GM23338 (cell line): ENCODE measurements at places on chromosomes 3 and 15. TPM values are rescaled to one million over a fixed set of nuclear protein-coding genes. Genes with fewer than 3 reads are reported as not detected.

- no peak for DNase-seq
- H3K4me3 ChIP-seq, result no peak overlapping the region
- no peaks in the 10 kb centered on the region for H3K36me3 ChIP-seq
- peaks cover 9% of the 10 kb centered on the region; the same call in 1 of the 2 replicates for H3K27me3 ChIP-seq
- peaks cover 38% of the 10 kb centered on the region for H3K4me1 ChIP-seq
Measured at GRCh38 chr3:64213224-64213878, 11.9 kb downstream of the PRICKLE2 start.

DNA sequence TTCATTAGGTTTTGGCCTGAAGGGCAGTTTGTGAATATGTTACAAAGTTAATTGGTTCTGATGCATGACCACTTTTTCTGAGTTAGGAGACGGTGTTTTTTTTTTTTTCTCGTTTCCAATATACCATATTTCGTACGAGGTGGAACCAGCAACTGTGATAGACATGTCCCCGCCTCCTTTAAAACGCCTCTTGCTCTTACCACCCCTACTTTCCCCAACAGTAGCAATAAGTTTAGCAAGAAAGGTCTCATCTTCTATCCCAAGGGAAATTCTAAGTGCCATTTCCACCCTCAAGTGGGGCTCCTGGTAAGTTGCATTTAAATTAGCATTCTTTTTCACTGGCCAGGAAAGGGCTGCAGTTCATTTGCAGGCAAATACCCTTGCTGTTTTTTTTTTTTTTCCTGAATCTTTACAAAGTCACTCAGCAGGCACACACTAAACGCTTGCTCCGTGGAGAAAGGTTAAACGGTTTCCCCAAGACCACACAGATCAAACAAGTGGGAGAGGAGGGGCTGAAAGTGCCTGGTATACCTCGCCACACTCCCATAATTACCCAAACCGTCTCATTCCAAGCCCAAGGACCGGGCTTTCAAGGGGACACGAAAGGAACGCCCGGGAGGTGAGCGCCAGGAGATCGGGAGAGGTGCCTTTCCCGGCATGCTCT lies 39.5 kb upstream of the MGA start:
- H3K4me1 ChIP-seq, result no peaks in the 10 kb centered on the region
- H3K36me3 ChIP-seq, result no peaks in the 10 kb centered on the region
- peak; percentile 43 for DNase-seq
- H3K27me3 ChIP-seq, result peaks cover 20% of the 10 kb centered on the region

DNA sequence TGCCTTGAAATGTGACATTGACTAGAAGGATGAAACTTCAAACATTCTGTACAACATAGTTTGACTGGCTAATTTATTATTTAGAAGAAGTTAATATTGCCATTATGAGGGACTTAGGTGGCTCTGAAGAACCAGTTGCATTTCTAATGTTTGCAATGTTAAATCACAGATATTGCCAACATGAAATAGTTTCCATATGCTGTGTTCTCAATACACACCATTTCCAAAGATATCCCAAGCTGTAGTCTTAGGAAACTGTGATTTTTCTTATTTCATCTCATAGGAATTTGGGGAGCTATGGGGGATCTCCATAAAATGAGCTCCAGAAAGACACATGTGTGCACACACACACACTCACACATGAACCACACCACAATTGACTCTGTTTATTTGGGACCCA lies 36.3 kb downstream of the ALG1L2 start:
- no peaks in the 10 kb centered on the region for H3K4me1 ChIP-seq
- no peak overlapping the region for H3K4me3 ChIP-seq
- H3K36me3 ChIP-seq, result no peaks in the 10 kb centered on the region
- H3K27ac ChIP-seq, result no peak overlapping the region
- no peak for DNase-seq

GRCh38 chr3:66836363-66837152 lies 161.5 kb upstream of the KBTBD8 start:
- DNase-seq, result peak; percentile 28
- H3K27me3 ChIP-seq, result no peaks in the 10 kb centered on the region
- H3K36me3 ChIP-seq, result no peaks in the 10 kb centered on the region
- H3K27ac ChIP-seq, result no peak overlapping the region
- H3K4me1 ChIP-seq, result no peaks in the 10 kb centered on the region

- peaks cover 10% of the 10 kb centered on the region for H3K4me1 ChIP-seq
- peaks cover 14% of the 10 kb centered on the region for H3K36me3 ChIP-seq
- DNase-seq, result no peak
Measured at GRCh38 chr3:52707585-52707984, 1.7 kb downstream of the SPCS1 start.

GRCh38 chr3:14169871-14170270 lies 8.5 kb downstream of the XPC start:
- H3K27me3 ChIP-seq, result no peaks in the 10 kb centered on the region
- H3K4me1 ChIP-seq, result no peaks in the 10 kb centered on the region
- no peak overlapping the region for H3K27ac ChIP-seq
- peaks cover 42% of the 10 kb centered on the region for H3K36me3 ChIP-seq

- no peaks in the 10 kb centered on the region for H3K4me1 ChIP-seq
- no peak overlapping the region for H3K27ac ChIP-seq
- DNase-seq, result peak; percentile 70
- H3K27me3 ChIP-seq, result no peaks in the 10 kb centered on the region
Measured at GRCh38 chr3:151969026-151969642, 95.7 kb downstream of the SUCNR1 start.

DNA sequence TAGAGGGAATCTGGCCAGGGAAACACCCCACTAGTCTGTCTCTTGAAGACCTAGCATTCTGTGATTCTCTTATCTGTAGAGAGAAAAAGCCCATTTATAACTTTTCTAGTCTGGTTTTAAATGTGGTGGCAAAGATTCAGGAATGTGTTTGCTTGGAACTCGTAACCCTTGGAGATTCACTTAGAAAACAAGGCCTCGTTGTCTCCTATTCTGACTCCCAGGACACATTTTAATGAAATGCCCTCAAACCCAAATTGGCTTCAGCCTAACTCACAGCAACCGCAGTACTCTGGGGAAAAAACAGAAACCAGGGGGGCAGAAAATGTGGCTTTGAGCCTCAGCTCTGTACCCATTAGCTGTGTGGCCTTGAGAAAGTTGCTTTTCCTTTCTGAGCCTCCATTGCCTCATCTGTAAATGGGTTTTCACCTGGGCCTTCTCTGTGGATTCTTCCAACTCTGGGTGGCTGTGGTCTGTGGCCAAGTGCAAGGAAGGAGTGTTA lies 36.5 kb downstream of the RPLP1 start:
- H3K36me3 ChIP-seq, result no peaks in the 10 kb centered on the region
- DNase-seq, result no peak
- H3K27me3 ChIP-seq, result no peaks in the 10 kb centered on the region
- no peak overlapping the region for H3K27ac ChIP-seq
- H3K4me1 ChIP-seq, result no peaks in the 10 kb centered on the region
- H3K4me3 ChIP-seq, result no peak overlapping the region

- DNase-seq, result no peak
- no peak overlapping the region for H3K4me3 ChIP-seq
- H3K27me3 ChIP-seq, result no peaks in the 10 kb centered on the region
- no peaks in the 10 kb centered on the region for H3K36me3 ChIP-seq
- H3K4me1 ChIP-seq, result peaks cover 13% of the 10 kb centered on the region
- no peak overlapping the region for H3K27ac ChIP-seq
Measured at GRCh38 chr3:29456901-29457300, 176.0 kb downstream of the RBMS3 start.

DNA sequence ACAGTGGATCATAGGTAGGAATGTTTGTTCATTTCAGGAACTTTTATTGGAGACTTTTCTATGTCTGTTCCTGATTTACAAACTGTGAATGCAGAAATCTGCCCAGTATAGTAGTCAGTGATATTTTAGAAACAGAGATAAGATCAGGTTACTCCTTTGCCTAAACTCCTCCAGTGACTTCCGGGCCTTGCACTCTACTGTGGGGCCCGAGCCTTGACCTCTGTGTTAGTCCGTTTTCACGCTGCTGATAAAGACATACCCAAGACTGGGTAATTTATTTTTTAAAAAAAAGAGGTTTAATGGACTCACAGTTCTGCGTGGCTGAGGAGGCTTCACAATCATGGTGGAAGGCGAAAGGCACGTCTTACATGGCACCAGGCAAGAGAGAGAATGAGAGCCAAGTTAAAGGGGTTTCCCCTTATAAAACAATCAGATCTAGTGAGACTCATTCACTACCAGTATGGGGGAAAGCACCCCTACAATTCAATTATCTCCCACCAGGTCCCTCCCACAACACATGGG lies 127.1 kb downstream of the DNAJB8 start:
- no peak overlapping the region for H3K27ac ChIP-seq
- no peaks in the 10 kb centered on the region for H3K36me3 ChIP-seq
- no peaks in the 10 kb centered on the region for H3K4me1 ChIP-seq
- H3K4me3 ChIP-seq, result no peak overlapping the region
- DNase-seq, result no peak
- no peaks in the 10 kb centered on the region for H3K27me3 ChIP-seq

The ANKUB1 gene
- total RNA-seq, result not detected in 2 replicates

GRCh38 chr3:151169262-151169947 lies 33.6 kb downstream of the GPR171 start:
- no peak overlapping the region for H3K4me3 ChIP-seq
- H3K27me3 ChIP-seq, result no peaks in the 10 kb centered on the region
- DNase-seq, result no peak
- H3K27ac ChIP-seq, result no peak overlapping the region

GRCh38 chr3:102089904-102090720 lies 240.8 kb downstream of the NFKBIZ start:
- no peaks in the 10 kb centered on the region for H3K36me3 ChIP-seq
- no peaks in the 10 kb centered on the region for H3K27me3 ChIP-seq
- no peak for DNase-seq
- no peaks in the 10 kb centered on the region for H3K4me1 ChIP-seq
- H3K4me3 ChIP-seq, result no peak overlapping the region

GRCh38 chr3:146550743-146551510 lies 6.5 kb upstream of the PLSCR1 start:
- H3K4me1 ChIP-seq, result peaks cover 26% of the 10 kb centered on the region
- no peak for DNase-seq
- no peaks in the 10 kb centered on the region for H3K27me3 ChIP-seq
- H3K27ac ChIP-seq, result no peak overlapping the region

DNA sequence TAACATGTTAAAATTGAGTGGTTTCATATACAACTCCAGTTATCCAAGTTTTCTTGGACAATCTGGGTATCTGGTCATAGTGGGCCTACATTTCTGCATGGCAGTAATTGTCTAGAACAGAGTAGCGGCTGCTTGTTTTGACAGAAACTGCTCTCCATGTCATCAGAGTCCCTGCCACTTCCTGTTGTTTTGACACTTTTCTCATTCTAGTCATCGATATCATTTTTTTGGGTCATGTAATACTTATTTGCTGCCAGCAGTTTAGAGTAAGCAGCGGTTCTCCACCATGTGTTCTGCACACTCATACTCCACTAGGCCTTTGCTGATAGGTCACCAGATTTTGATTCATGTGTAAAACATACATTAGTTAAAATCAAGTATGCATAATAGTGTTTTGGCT lies 81.5 kb downstream of the SLC25A26 start:
- H3K4me1 ChIP-seq, result no peaks in the 10 kb centered on the region
- H3K27me3 ChIP-seq, result no peaks in the 10 kb centered on the region
- DNase-seq, result no peak
- H3K36me3 ChIP-seq, result no peaks in the 10 kb centered on the region
- no peak overlapping the region for H3K27ac ChIP-seq
- H3K4me3 ChIP-seq, result no peak overlapping the region

GRCh38 chr3:171749124-171749523 lies 61.2 kb downstream of the PLD1 start:
- H3K4me1 ChIP-seq, result peaks cover 14% of the 10 kb centered on the region; the same call in 1 of the 2 replicates
- DNase-seq, result no peak
- H3K27me3 ChIP-seq, result no peaks in the 10 kb centered on the region
- no peak overlapping the region for H3K4me3 ChIP-seq
- H3K27ac ChIP-seq, result no peak overlapping the region

The CPLX3 gene
- total RNA-seq, result 0.62 and 0.66 TPM in 2 replicates

The IMPG2 gene
- total RNA-seq, result not detected in 2 replicates

The TJP1 gene
- total RNA-seq, result 108 and 116 TPM in 2 replicates

The CLDN1 gene
- total RNA-seq, result 4.2 and 4.6 TPM in 2 replicates

GRCh38 chr15:34373951-34374350 lies 7.0 kb upstream of the LPCAT4 start:
- no peak overlapping the region for H3K27ac ChIP-seq
- no peak for DNase-seq
- no peaks in the 10 kb centered on the region for H3K4me1 ChIP-seq

The ZBTB47 gene
- 2.8 and 2.9 TPM in 2 replicates for total RNA-seq

GRCh38 chr3:120839120-120839519 lies 68.9 kb upstream of the STXBP5L start:
- no peaks in the 10 kb centered on the region for H3K36me3 ChIP-seq
- H3K27me3 ChIP-seq, result no peaks in the 10 kb centered on the region
- peaks cover 13% of the 10 kb centered on the region for H3K4me1 ChIP-seq
- H3K4me3 ChIP-seq, result no peak overlapping the region
- DNase-seq, result no peak

GRCh38 chr3:12336099-12336498 lies 47.2 kb downstream of the PPARG start:
- H3K27me3 ChIP-seq, result no peaks in the 10 kb centered on the region
- DNase-seq, result no peak
- H3K27ac ChIP-seq, result no peak overlapping the region
- H3K36me3 ChIP-seq, result no peaks in the 10 kb centered on the region
- H3K4me1 ChIP-seq, result no peaks in the 10 kb centered on the region; the same call in 1 of the 2 replicates
- H3K4me3 ChIP-seq, result no peak overlapping the region

DNA sequence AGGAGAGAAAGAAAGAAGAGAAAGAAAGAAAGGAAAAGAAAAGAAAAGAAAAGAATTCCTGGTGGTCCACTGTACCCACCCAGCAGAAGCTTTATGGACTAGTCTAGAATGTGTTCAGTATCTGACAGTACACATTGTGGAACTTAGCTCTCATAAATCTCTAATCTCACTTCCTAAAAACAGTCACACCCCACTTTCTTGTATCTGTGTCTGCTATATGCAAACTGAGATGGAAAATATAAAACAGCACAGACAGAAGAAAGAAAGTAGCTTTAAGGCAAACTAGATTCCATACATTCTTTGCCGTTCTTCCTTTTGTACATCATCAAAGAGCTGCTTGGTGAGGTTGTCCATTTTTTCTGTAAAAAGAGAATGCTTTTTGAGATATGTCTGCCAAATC lies 41.1 kb upstream of the GNB5 start:
- no peak overlapping the region for H3K4me3 ChIP-seq
- H3K27me3 ChIP-seq, result no peaks in the 10 kb centered on the region
- no peak for DNase-seq
- peaks cover 21% of the 10 kb centered on the region for H3K36me3 ChIP-seq

DNA sequence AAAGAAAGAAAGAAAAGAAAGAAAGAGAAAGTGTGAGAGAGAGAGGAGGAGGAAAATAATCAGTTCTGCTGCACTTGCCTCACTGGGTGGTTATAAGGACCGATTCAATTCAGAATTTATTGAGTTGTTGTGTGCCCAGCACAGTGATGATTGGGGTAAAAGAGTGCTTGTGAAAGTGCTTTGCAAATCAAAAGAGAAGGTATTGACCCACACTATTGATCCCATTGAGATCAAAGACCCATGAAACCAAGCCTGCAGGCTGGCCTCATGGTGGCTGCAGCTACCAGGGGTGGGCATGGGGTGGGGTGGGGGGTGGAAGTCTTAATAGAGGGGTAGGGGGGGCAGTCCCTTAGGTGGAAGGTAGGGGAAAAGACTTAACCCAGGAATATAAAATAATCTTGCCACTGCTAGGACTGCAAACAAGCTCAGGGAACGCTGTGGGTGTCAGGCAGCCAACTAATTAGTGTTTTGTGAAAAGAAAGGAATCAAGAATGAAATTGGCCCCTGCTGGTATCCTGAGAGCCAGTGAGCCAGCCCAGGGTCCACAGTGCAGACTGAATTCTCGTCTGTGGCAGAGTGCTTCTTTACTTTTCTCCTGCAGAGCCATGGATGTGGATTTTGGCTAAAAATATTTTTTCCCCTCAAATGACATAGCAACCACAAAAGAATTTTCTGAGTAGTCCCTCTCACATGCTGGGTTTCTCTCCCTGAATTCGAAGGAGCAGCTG lies 34.2 kb downstream of the CLEC3B start:
- H3K27me3 ChIP-seq, result peaks cover 61% of the 10 kb centered on the region
- no peaks in the 10 kb centered on the region for H3K36me3 ChIP-seq
- DNase-seq, result peak; percentile 32
- peaks cover 13% of the 10 kb centered on the region for H3K4me1 ChIP-seq
- H3K27ac ChIP-seq, result no peak overlapping the region
- H3K4me3 ChIP-seq, result no peak overlapping the region

The DNAH12 gene
- total RNA-seq, result 0.27 TPM in 1 of 2 replicates, not detected in the other
